ENCODE measurements at places on chromosomes 4 and X. TPM values are rescaled to one million over a fixed set of nuclear protein-coding genes. Genes with fewer than 3 reads are reported as not detected.

The ARMCX4 gene
- total RNA-seq: 4.2 TPM

The PPEF2 gene
- total RNA-seq: under 0.01 TPM

The EXOSC9 gene
- total RNA-seq: 23.0 TPM

The SPIN2B gene
- total RNA-seq: 4.8 TPM

The BBS12 gene
- 4.1 TPM for total RNA-seq

The CYTL1 gene
- 4.6 TPM for total RNA-seq

The SPACA5 gene
- not detected for total RNA-seq

The CHRDL1 gene
- not detected for total RNA-seq

The TCEAL7 gene
- 0.22 TPM for total RNA-seq

The CEP135 gene
- total RNA-seq: 4.1 TPM

The ABCD1 gene
- 4.8 TPM for total RNA-seq

The PRDX4 gene
- 204 TPM for total RNA-seq

The CYBB gene
- not detected for total RNA-seq

The NHSL2 gene
- total RNA-seq: 19.2 TPM

The FMR1 gene
- total RNA-seq: 25.2 TPM

The MAMLD1 gene
- 0.22 TPM for total RNA-seq

The AKAP14 gene
- total RNA-seq: not detected

The P2RY8 gene
- under 0.01 TPM for total RNA-seq

The GYPB gene
- total RNA-seq: not detected

The RP2 gene
- total RNA-seq: 22.0 TPM

The CDKL5 gene
- 5.6 TPM for total RNA-seq

The PPP2R2C gene
- 0.60 TPM for total RNA-seq

The SUPT20HL2 gene
- total RNA-seq: not detected

The ALB gene
- not detected for total RNA-seq

The CLIC2 gene
- 8.9 TPM for total RNA-seq

The CT83 gene
- total RNA-seq: not detected

The MORC4 gene
- 6.7 TPM for total RNA-seq

The PROM1 gene
- under 0.01 TPM for total RNA-seq

The GRPR gene
- under 0.01 TPM for total RNA-seq

The RHOXF2 gene
- not detected for total RNA-seq

The CXorf66 gene
- not detected for total RNA-seq

Data from lung microvascular endothelial cell (primary cell).